ENCODE measurements at places on chromosomes 11 and 22.

- no peak for DNase-seq
Measured at GRCh38 chr11:44212128-44212527, 97.8 kb downstream of the ALX4 start.

GRCh38 chr11:68269414-68270081 is 2.2 kb downstream of the C11orf24 start:
- DNase-seq, result no peak

DNA sequence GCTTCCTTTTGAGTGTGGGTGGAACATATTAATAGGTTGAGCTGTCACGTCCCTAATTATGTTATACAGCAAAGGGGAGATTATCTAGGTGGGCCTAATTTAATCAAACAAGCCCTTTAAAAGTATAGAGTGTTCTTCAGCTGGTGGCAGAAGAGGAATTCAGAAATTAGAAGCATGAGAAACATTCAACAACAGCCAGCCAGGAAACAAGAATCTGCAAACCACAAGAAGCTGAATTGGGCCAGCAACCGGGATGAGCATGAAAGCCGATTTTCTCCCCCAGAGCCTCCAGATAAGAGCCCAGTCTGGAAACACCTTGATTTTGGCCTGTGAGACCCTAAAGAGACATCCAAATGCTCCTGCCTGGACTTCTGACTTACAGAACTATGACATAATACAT is 105.8 kb upstream of the LDLRAD3 start:
- no peak for DNase-seq

DNA sequence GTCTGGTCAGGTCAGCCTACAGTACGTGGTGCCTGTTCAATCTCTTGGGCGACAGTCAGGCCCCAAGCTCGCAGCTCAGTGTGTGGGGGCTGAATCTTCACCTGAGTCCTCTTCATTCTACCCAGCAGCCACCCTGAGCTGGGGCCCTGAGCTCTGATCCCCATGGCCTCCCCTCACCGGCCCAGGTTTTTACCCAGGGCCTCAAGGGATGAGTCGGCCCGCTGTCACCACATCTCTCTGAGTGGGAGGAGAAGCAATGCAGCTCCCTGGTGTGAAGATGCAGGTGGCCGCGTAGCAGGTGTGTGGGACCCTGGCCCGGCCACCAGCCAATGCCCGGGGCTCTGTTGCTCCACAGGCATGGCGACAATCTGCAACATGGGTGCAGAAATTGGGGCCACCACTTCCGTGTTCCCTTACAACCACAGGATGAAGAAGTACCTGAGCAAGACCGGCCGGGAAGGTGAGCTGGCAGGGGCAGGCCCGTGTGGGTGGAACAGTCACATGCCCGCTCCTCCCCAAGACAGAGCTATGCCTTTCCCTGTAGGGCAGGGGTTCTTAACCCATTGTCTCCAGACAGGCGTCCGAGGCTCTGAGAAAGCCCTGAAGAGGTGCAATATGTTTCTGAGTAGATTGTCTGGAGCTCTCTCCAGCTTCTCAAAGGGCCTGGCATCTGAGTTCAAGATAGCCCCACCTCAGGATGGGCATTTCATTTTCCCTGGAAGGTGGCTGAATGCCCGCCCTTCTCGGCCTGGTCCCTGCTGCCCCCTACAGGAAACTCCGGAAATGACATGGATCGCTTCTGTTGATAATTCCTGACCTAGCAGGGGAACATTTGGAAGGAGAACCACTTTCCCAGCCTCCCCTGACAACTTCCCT is 26.9 kb downstream of the POLR3H start:
- peak; percentile 71 for DNase-seq

DNA sequence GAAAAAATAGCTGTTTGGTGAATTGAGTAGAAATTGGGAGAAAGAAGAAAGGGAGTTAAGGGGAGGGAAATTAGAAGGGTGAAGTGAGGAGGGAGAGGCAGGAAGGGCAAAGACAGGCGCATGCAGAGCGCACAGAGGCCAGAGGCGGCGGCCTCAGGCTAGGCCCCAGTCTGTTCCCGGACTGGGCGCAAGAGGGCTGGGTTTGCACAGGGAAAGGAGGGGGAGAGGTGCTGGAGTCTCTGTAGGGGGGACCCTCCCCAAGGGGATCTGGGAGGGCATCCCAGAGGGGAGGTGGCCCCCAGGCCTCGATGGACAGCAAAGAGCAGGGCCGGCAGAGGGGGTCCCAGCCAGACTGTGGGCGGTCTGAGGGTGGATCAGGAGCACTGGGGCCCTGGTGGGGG is 1.3 kb upstream of the FLRT1 start:
- no peak for DNase-seq

GRCh38 chr11:77677138-77677537 is 39.5 kb upstream of the CLNS1A start:
- no peak for DNase-seq
